ENCODE measurements at places on chromosomes 11 and 22. TPM values are rescaled to one million over a fixed set of nuclear protein-coding genes. Genes with fewer than 3 reads are reported as not detected.

The BLID gene
- 20.0 TPM for total RNA-seq

The CLMP gene
- 324 TPM for total RNA-seq

The C22orf23 gene
- total RNA-seq = 0.19 TPM

The SHISAL1 gene
- 2.0 TPM for total RNA-seq
